ENCODE measurements at places on chromosomes 11 and 22.

GRCh38 chr22:44454113-44454769 is 43.8 kb downstream of the RTL6 start:
- no peak for DNase-seq

- no peak for DNase-seq
These were observed 172.0 kb upstream of the MTMR2 start for GRCh38 chr11:96095884-96096303.

DNA sequence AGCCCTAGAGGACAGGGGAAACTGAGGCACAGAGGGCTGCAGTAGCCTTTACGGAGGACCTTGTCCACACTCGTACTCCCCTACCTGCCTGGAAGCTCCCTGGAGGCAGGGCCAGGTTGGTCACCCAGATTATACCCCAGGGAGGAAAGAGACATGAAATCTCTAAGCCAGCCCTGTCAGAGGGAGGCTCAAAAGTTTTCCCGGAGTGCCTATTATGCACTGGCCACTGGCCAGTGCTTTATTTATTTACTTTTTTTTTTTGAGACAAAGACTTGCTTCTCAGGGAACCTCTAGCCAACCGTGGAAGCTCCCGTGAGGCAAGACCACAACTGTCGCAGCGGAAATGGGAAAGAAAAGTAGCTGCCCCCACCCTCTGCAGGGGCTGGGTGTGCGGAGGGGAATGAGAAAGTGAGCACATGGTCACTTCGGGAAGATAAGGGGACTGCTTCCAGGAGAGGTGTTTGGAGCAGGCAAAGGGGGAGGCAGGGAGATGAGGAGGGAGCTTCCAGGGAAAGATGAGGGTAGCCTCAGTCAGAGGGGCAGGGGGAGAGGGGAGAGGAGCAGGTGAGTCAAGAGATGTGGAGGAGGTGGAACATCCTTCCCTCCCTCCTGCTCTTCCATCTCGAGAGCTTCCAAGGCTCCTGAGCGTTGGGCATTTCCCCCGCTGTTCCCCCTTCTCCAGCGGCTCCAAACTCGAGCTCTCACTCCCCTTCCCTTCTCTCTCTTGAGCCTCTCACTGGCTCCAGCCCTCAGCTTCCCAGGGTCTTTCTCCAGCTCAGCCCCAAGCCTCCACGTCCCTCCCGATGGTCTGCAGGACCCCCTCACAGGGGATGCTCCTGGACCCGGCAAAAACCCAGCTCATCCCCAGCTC is 4.3 kb downstream of the IL2RB start:
- no peak for DNase-seq

- no peak for DNase-seq
These were observed 89.4 kb downstream of the FAM168A start for GRCh38 chr11:73508243-73509176.

- DNase-seq = no peak
These were observed 56.9 kb downstream of the PANX1 start for GRCh38 chr11:94185416-94186084.

DNA sequence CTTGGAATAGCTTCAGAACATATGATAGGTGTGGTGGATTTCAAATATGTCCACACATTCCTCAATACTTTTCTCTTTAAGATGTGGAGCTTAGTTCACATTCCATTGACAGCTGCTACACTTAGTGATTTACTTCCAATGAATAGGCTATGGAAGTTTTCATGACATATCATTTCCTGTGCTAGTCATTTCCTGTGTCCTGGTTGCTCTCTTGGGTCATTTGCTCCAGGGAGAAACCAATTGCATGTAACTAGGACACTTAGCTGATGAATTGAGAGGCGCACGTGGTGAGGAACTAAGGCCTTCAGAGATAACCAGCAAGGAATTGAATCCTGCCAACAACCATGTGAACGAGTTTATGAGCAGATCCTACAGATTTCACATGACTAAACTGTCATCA is 120.9 kb downstream of the SLC17A6 start:
- DNase-seq = no peak
